ENCODE measurements at places on chromosomes 7 and 10.
A peak's percentile ranks its signal among the peaks of the same experiment; 100 is the strongest.

DNA sequence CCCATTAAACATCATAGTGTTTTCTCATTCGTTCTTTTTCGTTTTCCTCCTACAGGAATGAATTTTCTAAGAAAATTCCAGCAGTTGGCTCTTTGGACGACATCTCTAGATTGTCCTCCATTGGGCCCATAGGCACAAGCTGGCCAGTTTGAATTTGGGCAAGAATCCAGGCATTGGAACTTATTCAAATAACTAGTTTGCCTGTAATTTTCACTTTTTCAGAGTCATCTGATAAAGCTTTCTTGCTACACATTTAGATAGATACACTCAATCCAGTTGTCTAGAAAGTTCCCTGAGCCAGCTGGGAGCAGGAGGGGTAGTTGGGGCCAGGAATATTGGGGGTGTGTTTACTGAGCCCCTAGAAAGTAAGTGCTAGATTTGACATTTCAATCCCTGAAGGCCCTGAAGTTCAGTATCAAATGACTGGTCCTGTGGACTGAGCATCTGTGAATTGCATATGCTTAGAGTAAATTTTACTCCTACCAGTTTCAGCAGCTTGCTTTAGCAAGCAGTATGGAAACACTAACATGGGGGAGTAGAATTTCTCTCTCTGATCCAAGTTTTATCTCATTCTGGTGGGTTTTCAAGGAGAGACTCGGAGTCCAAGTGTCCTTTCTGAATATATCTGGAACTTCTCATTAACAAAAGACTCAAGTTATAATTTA, 5.2 kb downstream of the EGFR start:
- DNase-seq: no peak
- peaks cover 2% of the 10 kb centered on the region for H3K4me1 ChIP-seq
- H3K4me3 ChIP-seq: no peak overlapping the region
- H3K27me3 ChIP-seq: peaks cover 7% of the 10 kb centered on the region

- no peak overlapping the region for H3K27ac ChIP-seq
- peaks cover 11% of the 10 kb centered on the region for H3K27me3 ChIP-seq
- H3K36me3 ChIP-seq: no peaks in the 10 kb centered on the region
- no peaks in the 10 kb centered on the region for H3K4me1 ChIP-seq
- DNase-seq: no peak
Observed at GRCh38 chr7:44144426-44144967, 3.4 kb upstream of the MYL7 start.

GRCh38 chr7:86445285-86445684, 198.4 kb upstream of the GRM3 start:
- H3K4me1 ChIP-seq: no peaks in the 10 kb centered on the region
- no peak overlapping the region for H3K27ac ChIP-seq
- no peaks in the 10 kb centered on the region for H3K27me3 ChIP-seq
- no peaks in the 10 kb centered on the region for H3K36me3 ChIP-seq
- H3K4me3 ChIP-seq: no peak overlapping the region
- no peak for DNase-seq

DNA sequence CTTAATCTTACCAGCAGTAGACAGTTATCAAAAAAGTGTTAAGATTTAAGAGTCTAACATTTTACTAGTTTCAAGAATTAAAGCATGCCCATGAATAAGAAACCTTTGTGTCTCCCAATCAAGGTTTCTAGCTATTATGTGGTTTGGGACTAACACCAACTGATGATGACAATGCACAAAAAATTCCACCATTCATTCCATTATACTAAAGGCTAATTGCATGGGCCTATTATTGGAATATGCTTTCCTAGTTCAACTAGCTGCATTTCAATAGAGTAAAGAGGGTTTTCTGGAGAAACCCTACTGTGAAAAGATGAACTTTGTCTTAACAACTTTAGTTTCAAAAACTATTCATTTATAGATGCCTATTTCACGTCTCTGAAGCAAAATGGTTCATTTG, 44.6 kb downstream of the UBE2H start:
- DNase-seq: no peak
- peaks cover 24% of the 10 kb centered on the region for H3K4me1 ChIP-seq
- H3K36me3 ChIP-seq: peaks cover 21% of the 10 kb centered on the region

- no peak overlapping the region for H3K27ac ChIP-seq
- peaks cover 9% of the 10 kb centered on the region for H3K4me1 ChIP-seq
- no peak for DNase-seq
- peaks cover 9% of the 10 kb centered on the region for H3K27me3 ChIP-seq
- no peak overlapping the region for H3K4me3 ChIP-seq
Observed at GRCh38 chr10:5526691-5527331, 2.0 kb downstream of the CALML3 start.

GRCh38 chr10:92573091-92573797, 649 bp downstream of the IDE start:
- peak overlapping the region; percentile 0 for H3K27ac ChIP-seq
- H3K36me3 ChIP-seq: no peaks in the 10 kb centered on the region
- peaks cover 4% of the 10 kb centered on the region for H3K27me3 ChIP-seq
- DNase-seq: peak; percentile 41

Data from endothelial cell (in vitro differentiated cells).